Forelimb muscle (tissue), 1 donor: ENCODE measurements at places on chromosomes 2 and 18.

- DNase-seq = no peak
Observed at GRCh38 chr2:69923116-69923515, 8.2 kb downstream of the MXD1 start.

DNA sequence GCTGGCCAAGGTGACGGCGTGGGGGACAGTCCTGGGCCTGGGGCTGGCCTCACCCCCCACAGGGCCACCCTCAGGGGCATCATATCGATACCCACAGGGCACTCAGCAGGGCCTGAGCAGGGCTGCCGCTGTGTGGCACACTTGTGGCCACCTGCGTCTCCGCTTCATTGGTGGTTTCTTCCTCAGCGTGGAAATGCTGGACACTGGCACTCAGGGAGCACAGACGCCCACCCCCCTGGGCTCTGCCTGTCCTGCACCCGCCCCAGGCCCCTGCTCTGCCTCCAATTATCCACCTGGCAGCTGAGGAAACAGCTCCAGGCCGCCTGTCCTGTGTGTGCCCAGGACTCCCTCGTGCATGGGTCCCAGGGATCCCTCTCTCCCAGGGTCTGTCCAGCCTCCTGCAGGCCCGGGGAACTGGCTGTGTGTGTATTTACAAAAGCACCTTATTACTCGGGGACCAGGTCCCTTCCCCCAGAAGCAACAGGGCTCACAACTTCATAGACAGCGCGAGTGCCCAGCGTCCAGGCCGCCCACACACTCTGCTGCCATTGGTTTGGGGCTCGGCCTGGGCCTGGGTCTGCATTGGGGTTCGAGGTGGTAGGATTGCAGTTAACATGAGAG lies 13.1 kb downstream of the CROCC2 start:
- no peak for DNase-seq

DNA sequence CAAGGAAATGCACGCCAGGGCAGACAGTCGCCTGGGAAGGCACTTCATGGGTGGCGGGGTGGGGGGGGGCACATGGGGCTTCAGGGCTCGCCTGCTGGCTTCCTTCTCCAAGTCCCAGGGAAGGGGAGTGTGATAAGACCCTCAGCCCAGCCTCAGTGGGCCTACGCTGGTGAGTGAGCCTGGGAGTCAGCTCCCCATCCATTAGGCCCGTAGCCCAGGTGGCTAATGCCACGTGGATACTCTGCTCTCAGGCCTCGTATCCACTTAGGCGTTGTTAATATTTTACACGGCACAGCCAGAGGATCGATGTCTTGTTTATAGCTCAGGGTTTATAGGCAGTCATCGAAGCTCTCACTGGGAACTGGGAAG lies 47.1 kb downstream of the KCNIP3 start:
- no peak for DNase-seq

DNA sequence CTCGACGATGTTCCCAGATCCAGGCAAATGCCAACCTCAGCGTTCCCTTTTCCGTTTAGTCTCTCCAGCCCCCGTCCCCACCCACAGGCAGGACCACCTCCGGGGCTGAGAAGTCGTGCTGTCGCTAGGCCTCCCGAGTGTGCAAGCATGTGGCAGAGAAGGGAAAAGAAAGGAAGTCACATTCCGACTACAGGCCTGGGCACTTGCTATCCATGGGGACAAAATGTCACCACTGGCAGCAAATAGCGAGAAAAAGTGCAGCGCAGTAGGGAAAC lies 420 bp downstream of the PIGN start:
- no peak for DNase-seq

DNA sequence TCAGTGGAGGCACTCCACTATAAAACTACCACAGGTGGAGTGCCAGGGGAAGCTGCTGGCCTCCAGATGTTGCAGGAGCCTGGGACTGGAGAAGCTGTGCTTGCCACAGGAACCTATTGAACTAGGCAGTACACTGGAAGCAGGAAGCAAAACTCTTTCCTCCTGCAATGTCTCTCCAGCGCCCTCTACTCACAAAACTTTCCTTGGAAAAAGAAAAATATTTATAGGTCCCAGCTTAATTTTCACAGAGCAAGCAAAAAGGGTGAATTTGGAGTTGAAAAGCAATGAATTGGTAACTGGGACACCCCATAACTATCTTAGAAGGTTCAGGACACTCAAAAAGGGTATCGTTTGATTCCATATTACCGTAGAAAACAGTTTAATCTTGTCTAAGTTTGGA lies 33.2 kb upstream of the REEP1 start:
- DNase-seq = no peak

DNA sequence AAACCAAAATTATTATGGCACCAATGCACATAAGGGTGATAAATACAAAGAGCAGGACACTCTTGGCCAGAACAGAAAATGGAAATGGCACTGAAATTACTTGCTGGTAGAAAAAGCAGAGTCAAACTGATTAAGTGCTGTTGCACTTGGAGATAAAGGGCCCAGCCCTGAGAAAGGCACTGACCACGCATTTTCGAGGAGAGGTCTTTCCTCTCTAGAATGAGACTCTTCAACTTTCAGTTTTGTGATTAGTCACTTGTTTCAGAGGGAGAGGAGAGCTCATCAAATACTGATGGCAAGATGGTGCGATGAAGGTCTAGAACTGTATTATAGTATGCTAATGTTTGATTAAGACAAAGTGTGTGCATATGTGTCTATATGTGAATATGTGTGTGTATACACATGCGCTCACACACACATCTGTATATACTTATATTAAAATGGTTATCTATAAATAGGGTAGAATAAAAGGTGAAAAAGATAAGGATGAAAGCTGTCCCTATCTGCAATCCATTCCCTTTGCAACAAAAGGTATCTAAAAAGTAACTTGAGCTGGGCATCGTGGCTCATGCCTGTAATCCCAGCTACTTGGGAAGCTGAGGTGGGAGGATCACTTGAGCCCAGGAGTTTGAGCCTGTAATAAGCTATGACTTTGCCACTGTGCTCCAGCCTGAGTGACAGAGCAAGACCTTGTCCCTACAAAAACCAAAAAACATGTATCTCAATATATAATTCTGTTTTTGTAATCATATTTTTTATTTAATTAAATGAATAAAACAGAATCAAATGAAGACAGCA lies 48.8 kb upstream of the ZDBF2 start:
- DNase-seq = no peak

DNA sequence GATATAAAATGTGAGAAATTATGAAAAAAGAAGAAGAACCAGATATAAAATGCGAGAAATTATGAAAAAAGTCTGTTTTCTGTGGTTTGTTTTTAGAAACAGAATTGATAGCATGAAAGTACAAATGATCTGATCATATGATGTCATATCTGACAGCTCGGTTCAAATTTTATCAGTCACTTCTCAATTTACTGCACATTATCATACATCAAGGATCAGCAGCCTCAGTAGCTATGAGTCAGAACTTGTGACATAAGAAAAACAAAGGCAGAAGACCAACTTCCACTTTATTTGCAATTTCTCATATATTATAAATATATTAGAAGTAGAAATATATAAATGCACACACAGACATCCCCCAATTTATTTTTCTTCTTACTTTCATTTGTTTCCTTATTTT lies 634.0 kb downstream of the LRP1B start:
- no peak for DNase-seq

DNA sequence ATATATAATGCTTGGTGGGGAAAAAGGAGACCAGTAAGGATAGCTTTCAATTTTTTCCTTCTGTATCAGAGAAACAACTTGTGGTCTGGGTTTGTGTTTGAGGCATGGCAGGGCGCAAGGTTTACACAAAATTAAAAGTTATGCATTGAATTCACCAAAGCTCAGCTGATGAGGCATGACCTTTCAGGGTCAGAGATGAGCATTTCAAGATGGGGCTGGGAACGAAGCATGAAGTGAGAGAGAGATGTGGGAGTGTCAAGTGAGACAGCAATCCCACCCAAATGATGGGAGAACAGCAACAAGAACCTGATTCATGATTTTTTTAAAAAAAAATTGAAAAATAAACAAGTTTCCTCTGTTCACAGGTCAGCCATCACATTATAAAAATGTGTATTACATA lies 4.9 kb downstream of the GPR55 start:
- no peak for DNase-seq

GRCh38 chr2:24675338-24675737 lies 117.9 kb downstream of the PTRHD1 start:
- DNase-seq = no peak

GRCh38 chr2:160380611-160381010 lies 113.0 kb downstream of the RBMS1 start:
- DNase-seq = no peak

- no peak for DNase-seq
Observed at GRCh38 chr2:225028572-225028971, 13.7 kb downstream of the DOCK10 start.

DNA sequence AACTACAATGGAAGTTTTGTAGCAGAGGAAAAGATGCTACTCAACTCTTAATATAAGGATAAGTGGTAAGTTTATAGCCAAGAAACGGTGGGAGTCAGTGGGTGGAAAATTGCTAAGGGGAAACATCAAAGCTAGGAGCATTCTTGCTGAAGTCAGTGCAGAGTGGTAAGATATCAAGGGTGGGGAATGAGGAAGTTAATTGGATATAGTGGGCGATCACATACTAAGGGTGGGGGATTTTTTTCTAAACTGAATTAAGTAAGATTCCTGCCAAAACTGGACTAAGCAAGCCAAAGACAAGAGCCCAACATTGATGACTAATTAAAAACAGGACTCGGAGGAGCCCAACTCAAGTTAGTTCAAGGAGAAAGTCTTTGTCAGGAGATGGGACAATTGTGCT lies 525.4 kb downstream of the CCDC85A start:
- DNase-seq = no peak

- DNase-seq = no peak
Observed at GRCh38 chr18:79784965-79785770, 12.6 kb upstream of the KCNG2 start.

DNA sequence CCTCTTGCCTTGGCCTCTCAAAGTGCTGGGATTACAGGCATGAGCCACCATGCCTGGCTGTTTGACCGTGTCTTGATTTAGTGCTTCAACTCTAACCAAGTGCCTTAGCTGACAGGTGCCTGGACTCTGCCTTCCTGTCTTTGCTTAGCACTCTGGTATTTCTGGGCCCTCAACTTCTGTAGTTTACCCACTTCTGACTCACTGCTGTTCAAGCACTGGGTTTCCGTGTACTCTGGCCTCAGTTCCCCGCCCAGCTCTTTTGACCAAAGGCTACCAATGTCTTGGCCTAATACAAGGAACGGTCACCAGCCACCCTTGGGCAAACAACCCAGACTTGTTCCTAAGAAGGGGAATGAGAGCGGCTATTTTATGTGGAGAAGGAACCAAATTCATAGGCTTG lies 35.7 kb upstream of the CABLES1 start:
- DNase-seq = no peak

- no peak for DNase-seq
Observed at GRCh38 chr2:30433541-30434299, 13.3 kb upstream of the LCLAT1 start.

DNA sequence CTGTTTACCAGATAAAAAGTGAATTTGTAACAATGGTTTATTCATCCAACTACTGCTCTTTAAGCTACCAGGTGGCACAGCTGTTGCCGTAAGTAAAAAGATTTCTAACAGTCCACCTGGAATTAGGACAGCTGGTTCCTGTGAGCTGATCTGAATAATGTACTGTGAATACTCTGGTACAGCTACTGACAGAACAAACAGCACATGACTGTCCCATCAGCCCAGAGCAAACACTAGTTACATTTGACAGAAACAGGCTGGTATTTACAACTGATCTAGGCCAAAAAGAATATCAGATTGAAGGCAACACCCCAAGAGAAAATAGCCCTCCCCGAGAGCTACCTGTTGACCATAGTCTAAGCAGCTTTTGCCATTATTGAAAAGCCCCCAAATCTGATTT lies 840.4 kb downstream of the CPS1 start:
- DNase-seq = no peak

- DNase-seq = no peak
Observed at GRCh38 chr18:32695534-32695933, 77.3 kb downstream of the KLHL14 start.
